ENCODE measurements at places on chromosomes 2 and 18.

- no peak for DNase-seq
These were observed 216.3 kb upstream of the DTNA start for GRCh38 chr18:34493566-34494358.

DNA sequence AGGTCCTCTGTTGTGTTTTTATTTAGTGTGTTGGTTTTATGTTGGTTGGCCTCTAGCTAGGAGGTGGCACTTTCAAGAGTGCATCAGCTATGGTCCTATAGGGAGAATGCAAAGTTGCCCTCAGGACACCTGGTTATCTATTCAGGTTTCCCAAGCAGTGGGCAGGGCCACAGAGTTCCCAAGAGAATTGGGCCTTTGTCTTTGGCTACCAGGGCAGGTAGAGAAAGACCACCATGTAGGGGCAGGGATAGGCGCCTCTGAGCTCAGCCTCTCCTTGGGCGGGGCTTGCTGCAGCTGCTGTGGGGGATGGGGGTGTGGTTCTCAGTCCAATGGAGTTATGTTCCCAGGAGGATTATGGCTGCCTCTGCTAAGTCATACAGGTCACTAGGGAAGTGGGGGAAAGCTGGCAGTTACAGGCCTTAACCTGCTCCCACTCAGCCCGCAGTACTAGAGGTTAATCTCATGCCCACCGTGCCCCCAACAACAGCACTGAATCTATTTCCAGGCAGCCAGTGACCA is 26.0 kb downstream of the ABCB11 start:
- no peak for DNase-seq

- DNase-seq: no peak
These were observed 53.3 kb downstream of the MEMO1 start for GRCh38 chr2:31957354-31958139.

- DNase-seq: no peak
These were observed 1728.3 kb downstream of the SUCLG1 start for GRCh38 chr2:82730811-82731210.

DNA sequence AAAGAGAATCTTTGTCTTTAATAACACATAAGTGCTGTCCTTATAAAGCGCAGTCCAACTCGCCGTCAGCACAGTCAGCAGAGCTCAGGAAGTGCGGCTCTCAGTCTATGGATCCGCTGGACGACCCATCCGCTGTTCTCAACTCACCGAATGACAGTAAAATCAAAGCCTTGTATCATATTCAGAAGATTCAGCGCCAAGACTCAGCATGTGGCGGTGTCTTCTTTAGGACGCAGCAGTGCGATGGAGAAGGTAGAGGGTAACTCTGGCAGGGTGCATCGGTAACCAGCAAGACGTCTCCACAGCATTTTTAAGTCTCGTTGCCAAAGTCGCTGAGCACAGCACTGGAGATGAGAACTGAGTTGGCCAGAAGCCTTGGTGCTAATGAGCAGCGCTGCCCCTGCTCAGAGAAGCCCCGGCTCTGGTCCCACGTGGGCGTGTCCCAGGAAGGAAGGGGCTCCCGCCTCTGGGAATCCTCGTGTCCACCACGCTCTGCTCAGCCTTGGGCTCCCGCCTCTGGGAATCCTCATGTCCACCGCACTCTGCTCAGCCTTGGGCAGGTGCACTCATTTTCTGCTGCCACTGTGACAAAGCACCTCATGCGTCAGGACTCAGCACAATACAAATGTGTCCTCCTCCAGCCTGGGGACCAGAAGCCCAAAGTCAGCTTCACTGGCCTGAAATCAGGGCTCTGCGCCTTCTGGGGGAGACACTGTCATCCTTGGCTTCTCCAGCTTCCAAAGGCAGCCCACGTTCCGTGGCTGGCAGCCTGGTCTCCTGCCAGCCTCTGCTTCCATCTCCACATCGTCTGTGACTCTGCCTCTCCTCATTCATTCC is 238.0 kb upstream of the SALL3 start:
- DNase-seq: no peak

DNA sequence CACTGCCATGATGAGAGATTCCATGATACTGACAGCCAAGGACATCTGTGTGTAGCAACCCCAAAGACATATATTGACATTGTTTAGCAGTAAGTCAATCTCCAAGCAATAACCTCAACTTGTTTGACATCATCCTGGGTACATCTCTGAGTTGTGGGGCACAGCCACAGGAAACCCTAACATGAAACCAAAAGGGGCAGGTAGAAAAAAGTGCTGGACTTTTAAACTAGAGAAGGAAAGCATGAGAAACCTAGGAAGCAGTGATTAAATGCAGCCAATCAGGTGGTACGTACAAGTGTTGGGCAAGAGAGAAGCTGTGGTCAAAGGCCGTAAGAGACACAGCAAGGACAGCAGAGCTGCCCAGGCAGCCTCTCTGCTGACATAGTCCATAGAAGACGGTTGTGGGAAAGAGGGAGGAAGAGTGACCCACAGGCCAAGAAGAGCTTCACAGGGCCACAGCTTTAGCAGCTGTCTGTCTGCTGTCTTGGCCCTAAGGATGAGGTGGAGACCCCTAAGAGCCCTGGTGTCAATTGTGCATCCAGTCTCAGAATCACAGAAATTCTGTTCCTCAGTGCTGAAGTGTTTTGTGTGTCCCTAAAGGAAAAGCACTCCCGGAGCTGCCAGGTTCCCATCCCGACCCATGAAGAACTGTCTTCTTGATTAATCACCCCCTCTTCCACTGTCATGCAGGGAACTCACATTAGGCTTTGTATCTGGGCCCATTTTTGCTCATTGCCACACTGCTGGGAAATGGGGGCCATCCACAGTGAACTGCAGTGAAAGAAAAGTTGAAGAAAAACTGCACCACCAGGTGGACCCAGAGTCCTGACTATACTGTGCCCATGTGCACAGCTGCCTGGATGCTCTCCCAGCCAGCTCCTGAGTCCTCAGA is 25.4 kb upstream of the CHN1 start:
- DNase-seq: no peak

DNA sequence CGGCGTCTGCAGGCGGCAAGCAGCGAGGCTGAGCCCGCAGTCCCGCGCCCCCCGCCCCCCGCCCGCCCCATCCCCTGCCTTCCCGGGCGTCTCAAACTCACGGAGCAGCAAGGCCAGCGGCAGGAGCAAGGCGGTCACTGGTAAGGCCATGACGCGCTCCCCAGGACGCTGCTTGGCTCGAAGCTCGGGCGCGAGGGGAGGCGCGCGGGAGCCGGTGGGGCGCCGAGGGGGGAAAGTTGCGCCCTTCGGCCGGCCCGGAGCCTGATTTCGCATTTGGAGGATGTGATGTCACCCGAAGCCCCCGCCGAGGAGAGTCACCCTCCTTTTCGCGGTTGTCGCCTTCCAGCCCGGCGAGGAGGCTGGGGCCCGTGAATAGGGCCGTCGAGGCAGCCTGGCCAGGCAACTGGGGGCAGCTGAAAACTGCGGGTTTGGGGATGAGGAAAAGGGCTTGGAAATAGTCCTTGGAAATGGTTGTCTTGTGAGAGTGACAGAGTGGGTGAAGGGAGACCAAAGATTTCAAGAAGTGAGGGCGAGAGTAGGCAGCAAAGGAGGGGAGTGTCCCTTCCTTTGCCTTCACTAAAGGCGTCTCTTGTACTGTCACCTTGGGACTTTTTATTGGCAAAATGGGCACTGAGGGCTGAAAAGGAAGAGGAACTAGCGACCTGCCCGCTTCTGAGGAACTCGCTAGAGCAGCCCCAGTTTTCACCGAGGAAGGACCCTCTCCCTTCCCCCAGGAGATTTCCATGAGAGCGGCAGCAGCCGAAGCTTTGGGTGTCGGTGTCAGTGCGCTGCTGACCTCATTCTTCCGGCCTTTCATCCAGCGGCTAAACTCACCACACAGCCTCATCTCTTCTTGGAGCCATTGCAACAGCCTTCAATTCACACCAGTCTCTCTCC is at the start of gene CD8A:
TSS of gene CD8A (minus strand) at position 238 of the 897 bp plus-strand sequence. CDS start at position 150, 88 bp downstream.
- DNase-seq: no peak

DNA sequence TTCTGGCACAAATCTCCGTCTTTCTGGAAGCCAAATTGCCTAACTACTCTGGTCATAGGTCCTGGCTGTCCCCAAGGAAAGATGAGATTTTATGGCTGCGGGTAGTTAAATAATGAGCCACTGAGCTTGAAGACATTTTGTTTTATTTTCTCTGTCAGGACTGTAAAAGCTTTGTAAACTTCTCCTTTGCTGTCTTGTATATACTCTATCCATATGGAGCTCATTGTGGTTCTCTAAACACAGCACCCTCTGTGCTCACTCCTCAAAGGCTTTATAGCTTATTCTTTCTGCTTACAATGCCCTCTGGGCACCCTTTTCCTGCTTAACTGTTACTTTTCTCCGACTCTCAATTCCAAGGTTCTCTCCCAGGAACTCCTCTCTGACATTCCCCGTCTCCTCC is 209.1 kb downstream of the CMPK2 start:
- DNase-seq: no peak

DNA sequence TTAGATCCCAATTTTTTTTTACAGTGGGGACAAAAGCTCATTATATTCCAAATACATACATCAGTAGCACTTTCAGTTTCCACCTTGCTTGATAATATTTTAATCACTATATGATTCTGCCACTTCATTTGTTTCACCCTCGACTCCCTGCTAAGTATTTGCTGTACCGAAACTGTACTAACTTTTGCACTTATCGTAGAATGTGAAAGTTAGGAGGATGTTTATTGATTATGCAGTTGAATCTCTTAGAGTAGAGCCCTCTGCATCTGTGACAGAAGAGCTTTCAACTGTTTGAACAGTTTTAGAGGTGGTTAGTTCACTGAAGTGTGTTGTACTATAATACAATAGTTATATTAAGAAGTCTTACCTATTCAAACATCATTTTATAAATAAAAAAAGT is 20.8 kb downstream of the NCOA1 start:
- DNase-seq: no peak

DNA sequence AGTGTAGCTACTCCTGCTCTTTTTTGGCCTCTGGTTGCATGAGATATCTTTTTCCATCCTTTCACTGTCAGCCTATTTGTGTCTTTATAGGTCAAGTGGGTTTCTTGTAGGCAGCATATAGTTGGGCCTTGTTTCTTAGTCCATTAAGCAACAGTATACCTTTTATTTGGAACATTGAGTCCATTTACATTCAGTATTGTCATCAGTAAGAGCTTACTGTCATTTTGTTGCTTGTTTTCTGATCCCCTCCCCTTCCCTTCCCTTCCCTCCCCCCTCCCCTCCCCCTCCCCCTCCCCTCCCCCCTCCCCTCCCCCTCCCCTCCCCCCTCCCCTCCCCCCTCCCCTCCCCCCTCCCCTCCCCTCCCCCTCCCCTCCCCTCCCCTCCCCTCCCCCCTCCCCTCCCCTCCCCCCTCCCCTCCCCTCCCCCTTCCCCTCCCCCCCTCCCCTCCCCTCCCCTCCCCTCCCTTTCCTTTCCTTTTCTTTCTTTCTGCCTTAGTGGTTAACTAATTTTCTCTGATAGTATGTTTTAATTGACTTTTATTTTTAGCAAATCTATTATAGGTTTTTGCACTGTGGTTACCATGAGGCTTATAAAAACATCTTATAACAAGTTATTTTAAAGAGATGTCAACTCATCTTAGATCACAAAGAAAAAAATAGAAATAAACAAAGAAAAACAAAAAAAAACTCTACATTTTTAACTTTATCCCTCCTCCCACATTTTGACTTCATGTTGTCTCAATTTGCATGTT is 13.2 kb upstream of the DCDC2C start:
- no peak for DNase-seq

GRCh38 chr18:24985586-24985985 is 366.4 kb downstream of the ZNF521 start:
- DNase-seq: no peak

DNA sequence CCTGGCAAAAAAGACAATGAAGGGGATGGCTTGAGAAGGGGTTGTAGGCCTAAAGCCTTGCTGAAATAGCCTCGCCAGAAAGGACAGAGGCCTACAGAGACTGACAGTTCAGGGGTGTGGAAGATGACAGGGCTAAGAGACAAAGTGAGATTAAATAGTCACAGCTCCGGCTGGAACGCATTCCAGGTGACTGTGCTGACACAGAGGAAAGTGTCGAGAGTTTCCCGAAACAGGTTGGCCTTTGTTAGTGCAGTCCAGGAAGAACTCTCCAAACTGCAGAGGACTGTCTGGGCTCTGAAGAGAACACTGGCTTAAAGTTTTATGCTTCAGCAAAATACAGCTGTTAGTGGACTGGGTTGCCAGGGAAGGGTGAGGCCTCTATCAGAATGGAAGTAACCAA is 52.8 kb downstream of the METTL4 start:
- DNase-seq: no peak

GRCh38 chr2:156538083-156538504 is 101.9 kb downstream of the GPD2 start:
- DNase-seq: no peak
